Activated CD8-positive, alpha-beta memory T cell treated with anti-CD3 and anti-CD28 coated beads, Interleukin-2, amount 10 ng/mL, durations not matched to agents 7 days and 5 days (primary cell): ENCODE measurements at places on chromosomes 5 and 9. TPM values are rescaled to one million over a fixed set of nuclear protein-coding genes. Genes with fewer than 3 reads are reported as not detected.

Gene LRRC14B
- total RNA-seq, result not detected

Gene ROPN1L
- 1.1 TPM for total RNA-seq

Gene SMIM33
- 0.07 TPM for total RNA-seq

Gene CTXN3
- not detected for total RNA-seq

Gene PFN3
- not detected for total RNA-seq

Gene NRG2
- total RNA-seq, result 0.42 TPM

Gene SOHLH1
- not detected for total RNA-seq

Gene PGGT1B
- 29.9 TPM for total RNA-seq

- no peak for DNase-seq
- H3K4me3 ChIP-seq, result no peak overlapping the region
- H3K4me1 ChIP-seq, result peaks cover 3% of the 10 kb centered on the region
These were observed 91.2 kb upstream of the CHD1 start for GRCh38 chr5:99019812-99020697.

DNA sequence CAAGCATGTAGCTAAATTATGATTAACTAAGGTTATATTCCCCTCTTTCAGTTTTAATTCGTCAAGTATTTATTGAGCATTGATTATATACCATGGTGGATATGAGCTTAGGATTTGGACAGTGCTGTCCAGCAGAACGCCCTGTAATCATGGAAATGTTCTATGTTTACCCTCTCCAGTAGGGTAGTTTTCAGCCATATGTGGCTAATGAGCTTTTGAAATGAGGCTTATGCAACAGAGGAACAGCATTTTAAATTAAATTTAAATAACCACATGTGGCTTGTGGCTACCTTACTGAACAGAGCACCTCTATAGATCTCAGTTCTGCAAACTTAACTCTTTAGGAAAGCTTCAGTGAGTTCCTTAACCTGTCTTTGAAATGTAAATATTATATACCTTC, 59.1 kb downstream of the JMY start:
- no peak for DNase-seq
- H3K4me1 ChIP-seq, result peaks cover 3% of the 10 kb centered on the region
- no peaks in the 10 kb centered on the region for H3K27me3 ChIP-seq
- H3K4me3 ChIP-seq, result no peak overlapping the region
- H3K27ac ChIP-seq, result no peak overlapping the region
- H3K36me3 ChIP-seq, result peaks cover 3% of the 10 kb centered on the region

DNA sequence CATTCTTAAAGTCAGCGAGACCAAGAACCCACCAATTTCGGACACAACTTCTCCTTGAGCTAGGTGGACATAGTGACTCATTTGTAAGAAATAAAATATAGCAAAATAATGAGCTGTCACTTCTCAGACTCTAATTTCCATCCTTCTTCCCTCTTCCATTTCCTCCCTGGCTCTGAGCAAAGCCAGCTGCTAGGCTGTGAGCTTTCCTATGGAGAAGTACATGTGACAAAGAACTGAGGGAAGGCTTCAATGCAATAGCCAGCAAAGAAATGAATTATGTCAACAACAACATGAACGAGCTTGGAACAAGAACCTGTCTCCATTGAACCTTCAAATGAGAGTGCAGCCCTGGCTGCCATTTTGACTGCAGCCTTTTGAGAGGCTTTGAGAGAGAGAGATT, 25.9 kb upstream of the SELENOP start:
- no peaks in the 10 kb centered on the region for H3K36me3 ChIP-seq
- H3K4me3 ChIP-seq, result no peak overlapping the region
- no peak for DNase-seq
- no peaks in the 10 kb centered on the region for H3K4me1 ChIP-seq

DNA sequence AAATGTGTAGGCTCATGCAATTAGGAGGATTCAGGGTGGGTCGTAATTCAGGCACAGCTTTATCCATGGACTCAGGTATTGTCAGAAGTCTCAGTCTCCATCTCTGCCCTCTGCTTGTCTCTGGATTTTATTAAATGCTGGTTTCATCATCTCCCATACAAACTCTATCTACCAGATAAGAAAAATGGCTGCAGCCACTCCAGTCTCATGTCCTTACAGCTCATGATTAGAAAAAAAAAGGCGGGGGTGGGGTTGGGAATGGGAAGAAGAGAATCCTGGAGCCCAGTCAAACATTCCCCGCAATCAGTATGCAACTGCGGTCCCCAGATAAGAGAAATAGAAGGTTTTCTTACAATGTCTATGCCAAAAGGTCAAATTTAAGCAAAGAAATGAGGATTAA, 7.6 kb upstream of the FBXO38 start:
- no peak overlapping the region for H3K27ac ChIP-seq
- H3K27me3 ChIP-seq, result no peaks in the 10 kb centered on the region
- H3K36me3 ChIP-seq, result peaks cover 22% of the 10 kb centered on the region
- H3K4me3 ChIP-seq, result no peak overlapping the region
- DNase-seq, result no peak
- peaks cover 11% of the 10 kb centered on the region for H3K4me1 ChIP-seq

GRCh38 chr5:150044329-150044681, 42.0 kb downstream of the CSF1R start:
- peak overlapping the region; percentile 88 for H3K27ac ChIP-seq
- H3K27me3 ChIP-seq, result no peaks in the 10 kb centered on the region
- peaks cover 56% of the 10 kb centered on the region for H3K4me1 ChIP-seq
- no peak for DNase-seq

DNA sequence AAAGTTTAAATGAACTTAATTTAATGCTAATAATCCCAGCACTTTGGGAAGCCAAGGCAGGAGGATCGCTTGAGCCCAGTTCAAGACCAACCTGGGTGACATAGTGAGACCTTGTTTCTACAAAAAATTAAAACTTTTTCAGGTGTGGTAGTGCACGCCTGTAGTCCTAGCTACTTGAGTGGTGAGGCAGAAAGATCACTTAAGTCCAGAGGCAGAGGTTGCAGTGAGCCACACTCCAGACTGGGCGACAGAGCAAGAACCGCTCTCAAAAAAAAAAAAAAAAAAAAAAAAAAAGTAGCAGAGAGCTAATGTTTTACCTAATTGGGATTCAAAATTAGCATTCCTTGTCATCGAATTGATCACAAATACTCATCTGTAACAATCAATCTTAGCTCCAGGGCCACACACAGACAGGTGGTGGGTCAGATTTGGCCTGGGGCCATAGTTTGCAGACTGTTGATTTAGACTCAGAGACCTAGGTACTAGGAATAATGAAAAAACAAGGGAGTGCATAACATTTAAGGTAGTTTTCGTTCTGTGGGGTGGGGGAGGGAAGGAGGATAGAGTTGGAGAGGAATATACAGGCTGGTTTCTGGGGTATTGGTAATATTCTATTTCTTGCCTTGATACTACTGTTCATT, 21.4 kb downstream of the HSDL2 start:
- peaks cover 22% of the 10 kb centered on the region for H3K36me3 ChIP-seq
- no peaks in the 10 kb centered on the region for H3K4me1 ChIP-seq
- no peak for DNase-seq
- H3K27ac ChIP-seq, result no peak overlapping the region

DNA sequence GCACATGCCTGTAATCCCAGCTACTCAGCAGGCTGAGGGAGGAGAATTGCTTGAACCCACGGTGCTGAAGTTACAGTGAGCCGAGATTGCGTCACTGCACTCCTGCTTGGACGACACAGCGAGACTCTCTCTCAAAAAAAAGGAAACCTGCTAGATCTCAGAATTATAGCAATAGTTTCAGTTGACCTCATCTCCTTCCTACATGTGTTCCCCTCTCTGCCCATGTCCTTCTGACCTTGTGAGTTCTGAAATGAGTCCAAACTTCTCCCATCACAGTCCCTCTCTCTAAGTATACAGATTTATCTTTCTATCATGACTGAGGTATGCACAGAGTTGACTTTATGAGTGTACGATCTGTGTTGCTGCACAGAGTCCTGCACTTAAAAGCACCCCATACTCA, 44.6 kb upstream of the SHOC1 start:
- no peak for DNase-seq
- peaks cover 5% of the 10 kb centered on the region for H3K4me1 ChIP-seq
- H3K36me3 ChIP-seq, result no peaks in the 10 kb centered on the region
- no peak overlapping the region for H3K4me3 ChIP-seq

DNA sequence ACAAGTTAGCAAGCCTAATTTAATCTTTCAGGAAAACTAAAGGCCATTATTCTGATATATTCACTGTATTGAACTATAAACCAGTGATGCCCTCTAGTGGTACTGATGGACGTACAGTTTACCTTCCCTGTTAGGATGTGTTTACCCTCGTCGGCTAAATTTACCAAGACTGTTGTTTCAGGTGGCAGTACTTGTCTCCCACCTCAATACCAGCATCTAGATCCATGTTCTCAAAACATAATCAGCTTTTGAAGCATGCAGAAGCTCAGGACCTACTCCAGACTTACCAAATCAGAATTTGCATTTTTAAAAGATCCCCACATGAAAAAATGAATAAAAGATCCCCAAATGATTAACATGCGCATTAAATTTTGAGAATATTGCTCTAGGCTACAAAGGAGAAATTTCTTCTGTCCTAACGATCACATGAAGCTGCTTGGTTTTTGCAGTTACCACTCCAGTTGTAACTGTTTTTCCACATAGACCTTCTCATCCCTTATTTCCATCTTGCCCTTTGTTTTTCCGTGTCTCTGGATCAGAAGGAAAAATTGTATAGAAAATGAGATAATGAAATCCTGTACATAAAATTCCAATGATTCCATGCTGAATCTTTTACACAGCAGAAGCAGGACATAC, 3.2 kb upstream of the BAAT start:
- no peak overlapping the region for H3K4me3 ChIP-seq
- DNase-seq, result no peak
- H3K4me1 ChIP-seq, result peaks cover 12% of the 10 kb centered on the region

DNA sequence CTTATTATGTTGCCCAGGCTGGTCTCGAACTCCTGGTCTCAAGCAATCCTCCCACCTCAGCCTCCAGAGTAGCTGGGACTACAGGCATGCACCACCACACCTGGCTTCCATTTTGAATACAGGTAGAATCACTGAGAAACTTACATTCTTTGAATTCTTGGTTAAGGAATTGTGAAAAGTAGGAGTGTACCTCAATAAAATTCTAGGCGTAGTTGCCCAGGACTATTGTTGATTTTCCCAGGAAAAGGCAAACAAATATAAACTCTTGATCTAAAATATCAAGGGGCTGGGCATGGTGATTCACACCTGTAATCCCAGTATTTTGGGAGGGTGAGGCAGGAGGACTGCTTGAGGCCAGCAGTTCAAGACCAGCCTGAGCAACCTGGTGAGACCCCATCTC, 16.8 kb upstream of the DMXL1 start:
- no peak overlapping the region for H3K4me3 ChIP-seq
- H3K27ac ChIP-seq, result no peak overlapping the region
- H3K36me3 ChIP-seq, result no peaks in the 10 kb centered on the region
- no peaks in the 10 kb centered on the region for H3K4me1 ChIP-seq
- peaks cover 5% of the 10 kb centered on the region for H3K27me3 ChIP-seq

- no peak overlapping the region for H3K27ac ChIP-seq
- peaks cover 3% of the 10 kb centered on the region for H3K4me1 ChIP-seq
- no peak for DNase-seq
- no peak overlapping the region for H3K4me3 ChIP-seq
These were observed 352.3 kb downstream of the SLCO4C1 start for GRCh38 chr5:101943784-101944183.

DNA sequence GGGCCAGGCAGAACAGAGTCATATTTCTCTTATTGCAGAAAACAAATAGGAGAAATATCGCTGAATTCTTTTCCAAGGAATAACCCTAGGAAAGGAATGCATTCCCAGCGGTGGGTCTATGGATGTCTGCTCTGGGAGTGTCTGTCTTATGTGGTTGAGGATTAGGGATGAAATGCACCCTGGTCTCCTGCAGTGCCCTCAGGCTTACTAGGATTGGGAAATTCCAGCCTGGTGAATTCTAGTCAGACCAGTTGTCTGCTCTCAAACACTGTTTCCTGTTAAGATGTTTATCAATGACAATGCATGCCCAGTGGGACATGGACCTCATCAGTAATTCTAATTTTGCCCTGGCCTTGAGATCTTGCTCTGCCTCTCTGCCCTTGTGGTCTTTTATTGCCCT, 136.1 kb upstream of the ELAVL2 start:
- H3K27me3 ChIP-seq, result no peaks in the 10 kb centered on the region
- H3K27ac ChIP-seq, result no peak overlapping the region
- no peaks in the 10 kb centered on the region for H3K36me3 ChIP-seq
- H3K4me1 ChIP-seq, result no peaks in the 10 kb centered on the region
- H3K4me3 ChIP-seq, result no peak overlapping the region
- no peak for DNase-seq
